ENCODE measurements at places on chromosomes 5 and 9. TPM values are rescaled to one million over a fixed set of nuclear protein-coding genes. Genes with fewer than 3 reads are reported as not detected.

The NOTCH1 gene
- total RNA-seq: 20.4 TPM

The CTNNAL1 gene
- total RNA-seq: 94.6 TPM

The F2RL1 gene
- 3.3 TPM for total RNA-seq

The SLC6A19 gene
- total RNA-seq: not detected

The ANKRD33B gene
- total RNA-seq: 2.6 TPM

The MZB1 gene
- total RNA-seq: 0.70 TPM

The ABHD17B gene
- total RNA-seq: 11.4 TPM

The LCN1 gene
- 0.42 TPM for total RNA-seq

The RALGPS1 gene
- 18.7 TPM for total RNA-seq

The RETREG1 gene
- total RNA-seq: 209 TPM

The OBP2A gene
- total RNA-seq: not detected

The SDHA gene
- 416 TPM for total RNA-seq

The STKLD1 gene
- total RNA-seq: not detected

The PTGER4 gene
- 3.5 TPM for total RNA-seq

The C5orf47 gene
- total RNA-seq: not detected

The C6 gene
- 139 TPM for total RNA-seq

The BARHL1 gene
- not detected for total RNA-seq

The TEX48 gene
- not detected for total RNA-seq

The GABRA6 gene
- not detected for total RNA-seq

The NR2F1-AS1 gene
- 12.6 TPM for total RNA-seq

The SPINK5 gene
- total RNA-seq: 0.82 TPM

The IL9 gene
- not detected for total RNA-seq

The C5orf58 gene
- total RNA-seq: 0.49 TPM

The LSM11 gene
- 2.0 TPM for total RNA-seq

The NREP gene
- 33.4 TPM for total RNA-seq

The FCN2 gene
- total RNA-seq: not detected

The RIOK2 gene
- total RNA-seq: 23.1 TPM

The KIAA1958 gene
- total RNA-seq: 4.4 TPM

The POU5F2 gene
- total RNA-seq: 0.50 TPM

The ORM2 gene
- total RNA-seq: not detected

The PCDHA6 gene
- 0.08 TPM for total RNA-seq

The SPINK4 gene
- not detected for total RNA-seq

The TNFSF8 gene
- total RNA-seq: 0.40 TPM

The GLIPR2 gene
- 23.2 TPM for total RNA-seq

The MTREX gene
- total RNA-seq: 63.7 TPM

The IFNA5 gene
- total RNA-seq: not detected

The IRX2 gene
- total RNA-seq: 0.46 TPM

The CTNND2 gene
- 9.4 TPM for total RNA-seq

The IL33 gene
- 63.1 TPM for total RNA-seq

The C5orf34 gene
- 0.64 TPM for total RNA-seq

The HCN1 gene
- 14.2 TPM for total RNA-seq

The CATSPER3 gene
- total RNA-seq: 0.54 TPM

The QSOX2 gene
- 6.8 TPM for total RNA-seq

The CAAP1 gene
- 14.3 TPM for total RNA-seq

The SLC4A9 gene
- 0.26 TPM for total RNA-seq

The CFAP157 gene
- not detected for total RNA-seq

The TAS2R1 gene
- total RNA-seq: not detected

The TRIM36 gene
- 0.68 TPM for total RNA-seq

The PPP3R2 gene
- total RNA-seq: not detected

The SLU7 gene
- total RNA-seq: 45.9 TPM

The EIF4E1B gene
- not detected for total RNA-seq

The OR13D1 gene
- not detected for total RNA-seq

The AGXT2 gene
- total RNA-seq: not detected

The INIP gene
- total RNA-seq: 19.2 TPM

The CBY3 gene
- not detected for total RNA-seq

The PCDHA9 gene
- not detected for total RNA-seq

The ANGPTL2 gene
- 33.8 TPM for total RNA-seq

The TBC1D13 gene
- 18.9 TPM for total RNA-seq

All from right cardiac atrium (tissue), 5 donors.